ENCODE measurements at places on chromosomes 2 and 18.

DNA sequence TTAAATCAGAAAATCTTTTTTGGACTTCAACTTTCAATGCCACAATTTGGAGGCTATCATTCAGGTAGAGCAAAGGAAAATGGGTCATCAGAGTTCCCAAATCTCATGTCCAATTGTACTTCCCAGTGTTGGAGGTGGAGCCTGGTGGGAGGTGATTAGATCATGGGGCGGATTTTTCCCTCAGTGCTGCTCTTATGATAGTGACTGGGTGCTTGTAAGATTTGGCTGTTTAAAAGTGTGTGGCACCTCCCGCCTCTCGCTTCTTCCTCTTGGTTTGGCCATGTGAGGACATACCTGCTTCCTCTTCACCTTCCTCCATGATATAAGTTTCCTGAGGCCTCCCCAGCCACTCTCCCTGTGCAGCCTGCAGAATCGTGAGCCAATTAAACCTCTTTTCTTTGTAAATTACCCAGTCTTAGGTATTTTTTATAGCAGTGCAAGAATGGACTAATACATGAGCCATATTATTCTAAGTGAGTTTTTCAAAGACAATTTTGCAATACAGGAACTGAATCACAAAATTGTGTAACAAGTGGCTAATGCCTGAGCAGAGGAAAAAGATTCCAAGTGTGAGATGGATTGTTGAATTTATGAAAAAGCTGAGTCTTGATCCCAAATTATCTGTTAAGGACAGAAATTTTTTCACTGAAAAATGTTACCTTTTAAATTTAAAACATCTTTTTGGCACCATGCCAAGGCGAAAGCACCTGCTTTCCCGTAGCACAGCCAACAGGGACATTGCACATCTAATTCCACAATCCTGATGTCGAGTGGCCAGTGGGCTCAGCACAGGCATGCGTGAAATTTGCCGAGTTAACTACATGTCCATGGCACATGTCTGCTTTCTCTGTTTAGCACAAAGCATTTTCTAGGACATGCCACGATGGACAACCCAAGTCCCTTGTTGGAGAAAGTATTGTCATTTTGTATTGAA lies 150.9 kb downstream of the COL6A3 start:
- no peak for DNase-seq

DNA sequence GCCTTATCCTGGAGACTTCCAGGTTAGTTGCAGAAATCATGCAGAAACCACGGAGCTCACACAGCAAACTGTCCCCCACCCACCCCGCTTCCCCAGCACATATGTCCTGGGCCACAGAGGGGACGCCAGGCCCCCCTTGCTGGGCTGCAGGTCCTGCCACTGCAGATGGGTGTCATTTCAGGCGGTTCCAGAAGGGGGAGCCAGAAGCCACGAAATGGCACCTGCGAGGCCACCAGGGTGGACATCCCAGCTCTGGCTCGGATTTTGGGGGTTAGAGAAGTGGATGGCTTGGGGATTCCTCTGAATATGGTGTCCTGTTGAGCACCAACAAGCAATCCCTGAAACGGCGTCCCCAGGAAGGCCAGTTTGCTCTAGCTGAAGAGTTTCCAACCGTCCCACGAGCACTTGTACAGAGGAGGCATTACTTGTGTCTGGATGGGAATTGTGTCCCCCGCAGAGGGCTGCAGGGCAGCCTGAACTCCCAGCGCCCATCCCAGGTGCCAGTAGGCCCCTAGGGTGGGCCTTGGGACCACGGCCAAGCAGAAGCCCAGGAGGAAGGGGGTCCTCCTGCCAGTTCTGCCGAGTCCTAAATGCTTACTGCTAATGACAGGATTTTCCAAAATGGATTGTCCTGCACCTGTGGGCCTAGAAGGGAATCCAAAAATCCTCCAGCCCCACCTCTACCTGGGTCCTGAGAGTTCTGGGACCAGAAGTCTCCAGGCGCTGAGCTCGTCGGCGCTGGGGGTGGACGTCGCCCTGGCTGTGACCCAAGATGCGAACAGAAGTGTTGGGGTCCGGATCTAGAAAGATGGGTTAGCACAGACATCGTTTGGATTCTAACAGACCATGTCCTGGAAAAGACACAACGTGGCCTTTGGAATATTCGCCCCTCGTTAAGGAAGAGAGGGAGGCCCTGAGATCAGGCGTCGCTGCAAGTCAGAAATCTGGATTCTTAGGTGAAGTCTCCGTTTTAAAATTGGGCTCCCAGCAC lies 14.6 kb upstream of the NFATC1 start:
- peak; percentile 68 for DNase-seq

DNA sequence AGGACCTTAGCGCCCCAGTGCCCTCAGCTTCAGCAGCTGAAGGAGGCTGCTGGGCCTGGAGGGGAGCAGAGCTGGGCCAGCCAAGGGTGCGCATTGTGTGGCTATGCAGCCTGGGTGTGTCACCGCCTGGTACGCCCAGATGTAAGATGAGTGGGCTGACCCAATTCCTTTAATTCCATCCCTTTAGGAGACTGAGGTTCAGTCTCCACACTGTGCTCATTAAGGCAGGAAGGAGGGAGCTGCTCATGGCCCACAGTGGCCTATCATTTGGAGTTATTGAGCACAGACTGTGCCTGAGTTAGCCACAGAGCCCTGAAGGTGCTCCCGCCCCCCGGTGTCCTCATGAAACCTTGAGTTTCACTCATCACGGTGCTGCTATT lies 194.1 kb upstream of the GLI2 start:
- no peak for DNase-seq

DNA sequence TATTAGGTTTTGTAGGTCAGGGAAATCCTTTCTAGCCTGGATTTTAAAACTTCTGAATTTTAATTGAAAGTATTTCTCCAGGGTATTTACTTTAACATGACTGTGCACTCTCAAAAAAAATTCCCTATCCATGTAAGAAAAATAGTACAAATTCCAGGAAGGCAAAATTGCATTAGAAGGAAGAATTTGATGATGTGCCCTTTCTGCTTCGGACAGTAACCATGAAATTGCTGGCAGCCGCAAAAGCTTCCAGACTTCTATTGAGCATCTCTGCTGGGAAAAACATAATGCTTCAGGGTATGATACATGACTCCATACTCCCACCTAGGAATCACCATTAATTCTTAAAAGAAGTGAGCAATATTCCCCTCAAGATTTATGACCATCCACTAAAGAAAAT lies 17.2 kb upstream of the KLF7 start:
- DNase-seq, result no peak

GRCh38 chr2:120746144-120746543 lies 10.5 kb downstream of the GLI2 start:
- no peak for DNase-seq

DNA sequence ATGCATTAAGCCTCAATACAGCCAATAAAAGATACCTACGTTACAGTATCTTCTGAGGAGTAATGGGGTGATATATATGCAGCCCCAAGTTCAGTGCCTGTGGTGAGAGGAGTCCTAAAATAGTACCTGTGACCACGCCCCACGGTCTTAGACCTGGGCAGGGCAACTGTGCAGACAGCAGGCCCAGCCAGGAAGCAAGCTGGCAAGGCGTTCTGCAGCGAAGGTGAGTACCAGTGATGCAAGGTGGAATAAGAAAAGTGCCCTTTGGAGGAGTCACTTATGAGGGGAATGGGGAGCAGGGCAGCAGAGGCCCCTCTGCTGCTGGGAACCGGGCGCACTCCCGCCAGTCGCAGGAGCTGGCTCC lies 12.7 kb upstream of the MAP3K2 start:
- no peak for DNase-seq
